ENCODE measurements at places on chromosomes 5 and 9.

DNA sequence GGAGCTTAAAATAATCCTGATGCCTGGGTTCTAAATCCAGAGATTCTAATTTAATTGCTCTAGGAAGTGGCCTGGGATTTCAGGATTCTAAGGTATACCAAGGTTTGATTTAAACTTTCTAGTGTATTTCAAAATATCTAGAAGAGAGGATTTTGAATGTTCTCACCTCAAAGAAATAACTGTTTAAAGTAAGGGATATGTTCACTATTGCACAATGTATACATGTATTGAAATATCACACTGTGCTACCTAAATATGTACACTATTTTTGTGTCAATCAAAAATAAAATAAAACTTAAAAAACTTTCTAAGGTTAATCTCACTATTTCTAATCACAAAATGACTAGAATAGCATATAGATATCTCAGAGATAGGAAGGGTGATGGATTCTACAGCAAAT, 34.0 kb downstream of the TNFSF8 start:
- DNase-seq: no peak

DNA sequence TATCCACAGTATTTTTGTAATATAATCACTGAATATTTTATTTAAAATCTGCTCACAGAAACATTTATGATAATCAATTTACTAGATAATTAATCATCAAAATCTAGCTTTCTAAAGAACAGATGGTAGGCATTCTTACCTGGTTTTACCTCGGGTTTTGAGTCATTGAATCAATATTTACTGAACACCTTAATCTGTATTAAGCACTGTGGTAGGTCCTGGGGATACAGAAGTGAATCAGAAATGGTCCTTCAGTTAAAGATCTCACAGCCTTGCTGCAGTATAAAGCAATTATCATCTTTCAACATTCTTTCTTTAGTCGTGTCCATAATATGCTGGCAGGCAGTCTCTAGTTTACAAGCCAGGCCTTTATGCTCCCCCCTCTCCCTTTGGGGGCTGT, 2.0 kb upstream of the MEIKIN start:
- no peak for DNase-seq

- no peak for DNase-seq
These were observed 391.8 kb downstream of the ARHGEF28 start for GRCh38 chr5:74017786-74018211.

DNA sequence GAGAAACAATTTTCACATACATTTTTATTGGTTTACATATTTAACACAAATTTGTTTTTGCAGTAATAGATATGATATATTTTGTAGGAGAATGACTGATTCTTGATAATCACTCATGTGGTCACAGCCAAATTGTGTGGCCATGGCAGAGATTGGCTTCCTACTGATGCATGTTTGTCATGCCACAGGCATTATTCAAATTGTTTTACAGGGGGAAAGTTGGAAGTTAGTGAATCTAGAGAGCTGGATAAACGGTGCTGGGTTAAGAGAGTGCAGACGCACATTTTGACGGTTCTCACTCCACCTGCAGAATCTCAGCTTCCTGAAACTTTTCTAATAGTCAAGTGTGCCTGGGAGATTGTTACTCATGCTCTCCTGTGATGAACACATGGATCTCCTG, 91.1 kb upstream of the FBN2 start:
- DNase-seq: no peak

DNA sequence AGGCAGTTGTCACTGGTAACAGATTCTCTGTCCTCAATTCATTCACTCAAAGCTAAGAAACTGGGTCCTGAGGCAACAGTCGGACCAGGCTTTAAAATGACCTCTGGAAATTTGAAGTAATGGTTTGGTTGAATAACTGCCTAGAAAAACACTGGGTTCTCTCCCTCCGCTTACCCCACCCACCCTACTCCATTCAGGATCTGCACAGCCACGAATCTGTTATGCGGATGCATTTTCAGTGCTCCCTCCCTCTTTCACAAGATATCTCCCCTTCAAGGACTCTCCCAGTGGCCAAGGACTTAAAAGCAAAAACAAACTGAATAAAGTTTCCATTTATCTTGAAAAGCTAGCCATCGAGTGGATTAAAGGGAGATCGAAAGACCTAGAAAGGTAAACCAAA, 260.2 kb upstream of the ANKRD55 start:
- DNase-seq: no peak

Data from non-pigmented ciliary epithelial cell (primary cell).